Activated CD4-positive, alpha-beta T cell treated with anti-CD3 and anti-CD28 coated beads, Interleukin-2, amount 10 ng/mL, durations not matched to agents 24 days and 14 days (primary cell): ENCODE measurements at places on chromosomes 11 and 22.
A peak's percentile ranks its signal among the peaks of the same experiment; 100 is the strongest.

GRCh38 chr22:31604746-31605705, 57.0 kb downstream of the PISD start:
- DNase-seq: no peak

GRCh38 chr11:4448995-4449394, at the start of gene OR52K2:
TSS of gene OR52K2 (plus strand) at chr11:4449295. CDS start at chr11:4449340, 45 bp downstream.
- no peak for DNase-seq

DNA sequence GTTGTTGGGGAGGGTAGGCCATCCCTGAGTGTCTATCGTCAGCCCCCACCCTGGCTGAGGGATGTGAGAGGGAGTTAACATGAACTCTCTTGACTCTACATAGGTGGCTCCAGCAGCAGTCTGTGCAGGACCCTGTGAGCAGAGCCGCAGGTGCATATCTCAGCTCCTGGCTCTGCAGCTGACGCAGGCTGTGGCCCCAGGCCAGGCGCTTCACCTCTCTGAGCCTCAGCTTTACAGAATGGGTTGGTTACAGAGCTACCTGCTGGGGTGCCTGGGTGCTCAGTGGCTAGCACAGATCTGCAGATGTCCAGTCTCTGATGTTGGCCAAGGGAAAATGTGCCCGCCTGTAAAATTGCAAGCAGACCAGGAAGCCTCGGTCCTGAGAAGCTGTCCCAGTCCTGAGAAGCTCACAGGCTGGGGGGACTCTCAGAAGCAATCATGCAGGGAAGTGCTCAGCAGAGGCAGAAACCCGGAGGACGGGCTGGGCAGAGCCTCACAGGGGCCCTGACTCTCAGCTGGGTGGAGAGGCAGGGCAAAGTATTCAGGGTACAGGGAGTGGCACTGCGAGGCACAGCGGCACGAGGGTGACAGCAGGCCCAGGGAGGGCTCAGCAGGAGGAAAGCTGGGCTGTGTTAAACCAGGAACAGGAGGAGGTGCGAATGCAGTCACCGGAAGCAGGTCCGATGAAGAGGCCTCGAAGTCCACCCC, 15.9 kb upstream of the LRP5 start:
- DNase-seq: no peak

DNA sequence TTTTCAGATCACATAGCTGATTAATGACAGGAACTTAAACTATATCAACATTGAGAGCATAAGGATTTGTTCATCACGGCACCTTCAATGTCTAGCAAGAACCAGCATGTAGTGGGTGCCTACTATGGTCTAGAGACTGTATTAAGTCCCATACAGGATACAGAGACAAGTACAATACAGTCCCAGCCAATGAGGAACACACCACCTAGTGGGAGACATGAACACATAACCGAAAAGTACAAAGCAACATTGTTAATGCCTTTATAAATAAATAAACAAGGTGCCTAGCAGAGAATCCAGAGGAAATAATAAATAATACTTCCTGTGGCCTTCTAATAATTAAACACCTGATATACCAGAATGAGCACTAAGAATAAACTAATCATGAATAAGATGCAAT, 87.7 kb upstream of the OPCML start:
- no peak for DNase-seq

DNA sequence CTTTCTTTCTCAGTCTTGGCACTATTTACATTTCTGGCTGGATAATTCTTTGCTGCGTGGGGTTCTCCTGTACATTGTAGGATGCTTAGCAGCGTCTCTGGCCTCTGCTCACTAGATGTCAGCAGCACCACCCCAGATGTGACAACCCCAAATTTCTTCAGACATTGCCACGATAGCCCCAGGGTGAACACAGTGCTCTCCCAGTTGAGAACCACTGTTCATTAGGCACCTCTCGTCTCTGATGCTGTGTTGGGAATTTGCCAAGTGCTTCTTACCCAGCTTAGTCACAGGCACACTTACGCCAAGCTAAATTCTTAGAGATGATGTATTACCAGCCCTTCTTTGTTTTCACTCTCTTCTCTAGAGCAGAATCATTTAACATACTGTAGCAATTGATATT, 9.4 kb downstream of the TRIM6 start:
- DNase-seq: no peak

GRCh38 chr22:44733426-44734106, 18.8 kb upstream of the ARHGAP8 start:
- no peak for DNase-seq

GRCh38 chr11:63805844-63806415, 7.3 kb upstream of the SPINDOC start:
- DNase-seq: no peak

GRCh38 chr11:16926883-16927626, 87.2 kb downstream of the PLEKHA7 start:
- DNase-seq: no peak

DNA sequence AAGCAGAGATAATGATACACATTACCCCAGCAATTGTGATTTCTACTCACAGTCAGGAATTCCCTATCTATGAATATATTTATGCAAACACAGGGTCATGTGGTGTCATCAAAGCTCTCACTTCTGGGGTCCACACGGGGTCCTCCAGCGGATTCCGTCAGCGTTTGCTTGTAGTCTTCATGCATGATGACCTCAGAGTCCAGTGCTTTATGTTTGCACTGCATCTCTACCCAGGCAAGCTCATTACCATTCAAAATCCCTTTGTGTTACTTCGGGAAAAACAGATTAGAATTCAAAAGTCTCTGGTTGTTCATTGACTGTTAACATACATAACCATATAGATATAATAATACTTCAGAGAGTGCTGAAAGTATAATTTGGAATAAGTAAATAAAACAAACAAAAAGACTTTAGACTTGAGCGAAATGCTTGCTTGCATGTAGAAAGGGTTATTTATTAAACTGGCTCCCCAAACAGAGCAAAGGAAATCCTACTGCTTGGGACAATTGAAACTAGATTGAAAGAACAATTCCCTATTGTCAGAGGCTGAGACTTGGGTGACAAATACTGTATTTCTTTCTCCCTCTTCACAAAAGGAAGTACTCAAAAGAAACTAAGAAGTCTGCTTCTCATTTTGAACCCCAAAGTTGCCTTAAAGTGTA, 423.1 kb downstream of the ETS1 start:
- DNase-seq: no peak

GRCh38 chr11:6225896-6226295, 8.5 kb downstream of the FHIP1B start:
- DNase-seq: no peak

GRCh38 chr11:70490208-70490607, 91.9 kb downstream of the CTTN start:
- no peak for DNase-seq

DNA sequence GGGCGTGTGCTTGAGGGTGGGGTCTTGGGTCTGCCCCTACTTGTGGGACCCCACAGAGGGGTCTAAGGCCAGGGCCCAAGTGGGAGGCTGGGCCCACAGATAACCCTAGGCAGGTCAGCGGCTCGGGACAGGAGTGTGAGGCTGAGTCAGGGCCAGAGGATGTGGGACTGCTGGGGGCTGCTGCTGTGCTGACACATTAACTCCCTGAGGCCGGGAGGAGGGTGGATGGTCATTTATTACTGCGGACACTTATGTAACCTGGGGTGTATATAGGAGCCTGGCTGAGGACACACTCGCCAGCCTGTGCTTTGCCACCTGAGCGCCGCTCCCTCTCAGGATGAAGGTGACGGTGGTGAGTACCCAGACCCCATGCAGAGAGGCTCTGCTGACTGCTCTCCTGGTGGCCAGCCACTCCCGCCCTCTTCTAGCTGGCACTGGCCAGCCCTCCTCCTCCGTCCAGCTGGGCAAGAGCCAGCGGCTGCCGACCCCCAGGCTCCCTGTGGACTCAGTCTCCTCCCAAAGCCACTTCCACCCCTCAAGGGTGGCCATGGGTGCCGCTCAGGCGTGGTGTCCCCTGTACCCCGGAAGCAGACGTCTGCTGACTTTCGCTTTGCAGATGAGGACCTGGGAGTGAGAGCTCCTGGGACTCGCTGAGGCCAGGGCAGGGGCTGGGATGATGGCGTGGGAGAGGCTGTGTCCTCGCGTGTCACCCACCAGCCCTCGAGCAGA, at the start of gene MIOX:
Gene MIOX (plus strand): TSS at position 299 of the 729 bp plus-strand sequence. CDS start 39 bp downstream, at position 338.
- DNase-seq: no peak

GRCh38 chr11:63686926-63687325, 5.6 kb downstream of the RTN3 start:
- no peak for DNase-seq

DNA sequence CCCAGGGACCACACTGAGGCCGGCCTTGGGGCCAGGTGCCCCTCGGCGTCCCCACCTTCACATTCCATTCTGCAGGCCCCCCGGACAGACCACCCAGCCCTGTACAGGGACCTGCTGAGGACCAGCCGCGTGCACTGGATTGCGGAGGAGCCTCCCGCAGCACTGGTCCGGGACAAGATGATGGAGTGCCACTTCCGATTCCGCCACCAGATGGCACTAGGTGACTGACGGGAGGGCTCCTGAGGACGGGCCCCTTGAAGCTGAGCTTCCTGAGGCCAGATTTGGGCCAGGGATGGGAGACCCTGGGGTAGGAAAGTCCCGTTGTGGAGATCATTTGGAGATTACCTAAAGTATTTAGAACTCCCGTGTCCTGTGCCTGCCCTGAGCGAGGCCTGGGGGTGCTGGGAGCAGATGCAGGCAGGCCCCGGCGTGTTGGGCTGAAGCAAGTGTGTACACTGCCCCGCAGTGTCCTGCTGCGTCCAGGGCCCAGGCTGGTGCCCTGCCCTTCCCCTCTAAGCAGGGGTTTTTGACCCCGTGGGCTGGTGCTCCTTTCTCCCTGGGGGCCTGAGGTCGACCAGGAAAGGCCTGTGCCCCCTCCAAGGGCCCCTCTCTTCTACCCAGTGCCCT, 20.0 kb downstream of the TRMU start:
- DNase-seq: peak; percentile 87
